ENCODE measurements at places on chromosomes 13 and 19. TPM values are rescaled to one million over a fixed set of nuclear protein-coding genes. Genes with fewer than 3 reads are reported as not detected.

GRCh38 chr19:35154525-35155406 is at the start of gene FXYD5:
TSS of gene FXYD5 (plus strand) at chr19:35154735. CDS start at chr19:35155551, 816 bp downstream.
- DNase-seq: no peak

GRCh38 chr19:48053856-48054255 is 10.0 kb upstream of the CABP5 start:
- DNase-seq: no peak

DNA sequence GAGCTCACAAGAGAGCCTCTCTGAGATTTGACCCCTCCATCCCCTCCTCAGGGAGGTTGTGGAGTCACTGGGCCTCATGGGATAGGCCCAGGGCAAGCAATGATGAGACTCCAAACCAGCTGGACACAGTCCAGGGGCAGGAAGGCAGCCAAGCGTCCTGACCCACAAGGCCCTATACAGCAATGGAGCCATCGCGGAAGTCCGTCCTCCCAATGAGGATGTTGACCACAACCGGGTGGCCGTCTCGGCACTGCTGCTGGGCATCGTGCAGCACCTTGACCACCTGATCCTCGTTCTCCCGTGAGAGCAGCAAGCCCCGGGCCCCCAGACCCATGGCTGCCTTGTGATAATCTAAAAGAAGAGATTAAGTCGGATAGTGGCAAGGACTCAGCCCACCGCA is 7.9 kb downstream of the SYDE1 start:
- DNase-seq: no peak

DNA sequence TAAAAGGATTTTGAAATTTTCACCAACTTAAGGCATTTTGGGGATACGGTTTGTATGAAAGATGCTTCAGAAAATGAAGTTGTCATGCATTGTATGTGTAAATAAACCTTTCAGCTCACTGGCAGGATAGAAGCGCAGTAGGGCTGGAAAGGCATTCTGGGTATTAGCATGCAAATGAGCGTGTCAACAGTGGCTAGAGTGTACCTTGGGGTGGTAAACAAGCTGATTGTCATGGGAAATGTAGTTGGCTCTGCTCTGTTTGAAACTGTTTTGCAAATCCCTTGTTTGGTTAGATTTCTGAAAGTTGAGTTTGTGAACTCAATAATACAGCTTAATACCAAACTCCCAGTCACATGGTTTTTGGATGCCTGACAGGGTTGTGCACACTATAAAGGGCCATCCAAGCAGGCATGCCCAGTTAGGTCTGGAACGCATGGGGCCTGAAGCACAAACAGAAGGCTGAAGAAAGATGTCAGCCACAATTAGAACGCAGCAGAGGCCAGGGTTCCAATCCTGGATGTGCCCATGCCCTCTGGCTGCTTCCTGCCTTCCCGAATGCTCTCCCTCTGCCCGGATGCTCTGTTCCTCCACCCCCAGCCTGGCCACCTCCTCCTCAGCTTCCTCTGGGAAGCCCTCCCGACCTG is 14.6 kb downstream of the GSX1 start:
- no peak for DNase-seq

GRCh38 chr13:100515410-100515800 is 73.2 kb downstream of the GGACT start:
- DNase-seq: no peak

- DNase-seq: no peak
Measured at GRCh38 chr19:43311706-43312105, 41.8 kb upstream of the CD177 start.

- DNase-seq: no peak
Measured at GRCh38 chr13:90098577-90098976, 1248.9 kb upstream of the MIR17HG start.

DNA sequence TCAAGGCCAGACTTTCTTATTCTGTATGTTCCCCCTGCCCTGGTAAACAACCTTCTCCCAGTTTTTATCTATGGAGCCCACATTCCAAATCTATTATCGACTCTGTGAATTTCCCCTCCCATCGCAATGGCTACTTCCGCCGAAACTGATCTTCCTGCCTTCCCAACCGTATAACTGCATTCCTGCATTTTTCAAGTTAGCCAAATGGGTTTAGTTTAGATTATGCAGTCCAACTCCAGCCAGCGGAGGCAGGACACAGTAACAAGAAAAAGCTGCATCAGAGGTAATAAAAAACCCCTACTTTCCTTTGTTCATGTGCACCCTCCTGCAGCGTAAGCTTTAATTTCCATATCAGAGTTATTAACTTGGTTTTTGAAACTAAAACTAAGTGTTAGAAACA is 112.2 kb upstream of the ZNF91 start:
- no peak for DNase-seq

DNA sequence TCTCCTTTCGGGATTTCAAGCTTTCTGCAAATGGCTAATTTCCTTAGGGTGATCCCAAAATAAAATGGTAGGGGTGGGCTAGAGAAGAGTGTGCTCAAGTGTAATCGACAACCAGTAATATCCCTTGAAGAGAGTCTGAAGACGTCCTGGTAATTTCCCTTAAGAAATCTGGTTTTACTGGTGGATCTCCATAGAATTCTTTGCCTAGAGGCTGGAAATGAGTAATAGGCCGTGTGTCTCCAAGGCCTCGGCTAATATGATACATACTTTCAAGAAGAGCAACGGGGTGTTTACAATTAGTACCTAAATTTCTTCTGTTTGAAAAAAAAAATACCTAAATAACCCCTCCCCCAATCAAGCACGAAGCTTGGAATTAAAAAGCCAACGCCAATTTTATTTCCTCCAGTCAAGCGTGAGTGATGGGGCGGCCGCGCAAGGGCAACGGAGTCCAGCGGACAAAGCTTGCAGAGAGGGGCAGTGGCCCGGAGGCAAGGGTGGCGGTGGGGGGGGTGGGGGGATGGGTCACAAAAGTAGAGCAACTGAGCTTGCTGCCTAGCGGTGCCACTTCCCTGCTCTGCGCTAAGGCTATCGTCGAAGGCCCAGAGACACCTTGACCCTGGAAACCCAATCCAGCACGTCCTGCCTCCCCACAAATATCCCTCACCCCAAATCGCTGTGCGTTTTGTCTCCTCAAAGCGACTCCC is 7.8 kb downstream of the SOX21 start:
- DNase-seq: peak; percentile 43

DNA sequence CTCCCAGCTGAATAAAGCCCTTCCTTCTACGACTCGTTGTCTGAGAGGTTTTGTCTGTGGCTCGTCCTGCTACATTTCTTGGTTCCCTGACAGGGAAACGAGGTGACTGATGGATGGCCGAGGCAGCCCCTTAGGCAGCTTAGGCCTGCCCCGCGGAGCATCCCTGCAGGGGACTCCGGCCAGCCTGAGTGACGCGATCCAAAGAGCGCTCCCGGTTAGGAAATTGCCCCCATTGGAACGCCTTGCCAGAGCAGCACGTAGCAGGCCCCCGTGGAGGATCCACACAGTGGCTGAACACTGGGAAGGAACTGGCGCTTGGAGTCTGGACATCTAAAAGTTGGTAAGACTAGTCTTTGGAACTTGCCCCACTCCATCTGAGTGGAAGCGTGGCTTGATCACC is 296.8 kb upstream of the SGCG start:
- DNase-seq: peak; percentile 26

DNA sequence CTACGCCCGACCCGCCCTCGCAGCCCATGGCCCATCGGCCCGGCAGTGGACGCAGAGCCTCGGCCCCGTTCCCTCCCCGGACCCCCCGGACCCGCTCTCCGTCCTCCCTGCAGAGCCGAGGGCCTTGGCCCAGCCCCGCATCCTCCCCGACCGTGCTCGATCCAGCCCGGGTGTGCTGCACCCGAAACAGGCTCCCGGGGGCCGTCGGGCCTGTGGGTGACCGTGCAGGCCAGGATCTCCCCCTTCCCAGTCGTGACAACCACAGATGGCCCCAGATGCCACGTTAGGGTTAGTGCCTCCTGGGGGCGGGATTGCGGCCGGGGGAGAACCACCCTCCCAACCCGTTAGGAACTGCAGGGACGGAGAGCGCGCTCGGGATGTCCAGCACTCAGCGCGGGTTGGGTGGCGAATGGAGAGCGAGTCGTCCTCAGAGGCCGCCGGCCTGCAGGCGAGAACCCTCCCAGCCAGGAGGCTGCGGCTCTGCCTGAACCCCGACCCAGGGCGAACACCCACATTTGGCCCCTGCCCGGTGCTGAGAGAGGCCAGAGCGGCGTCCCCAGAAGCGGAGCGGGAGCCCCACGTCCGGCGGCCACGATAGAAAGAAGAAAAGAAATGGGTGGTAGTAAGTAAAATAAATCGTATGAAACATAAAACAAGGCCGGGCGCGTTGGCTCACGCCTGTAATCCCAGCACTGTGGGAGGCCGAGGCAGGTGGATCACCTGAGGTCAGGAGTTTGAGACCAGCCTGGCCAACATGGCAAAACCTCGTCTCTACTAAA is 6.7 kb upstream of the MADCAM1 start:
- DNase-seq: no peak

DNA sequence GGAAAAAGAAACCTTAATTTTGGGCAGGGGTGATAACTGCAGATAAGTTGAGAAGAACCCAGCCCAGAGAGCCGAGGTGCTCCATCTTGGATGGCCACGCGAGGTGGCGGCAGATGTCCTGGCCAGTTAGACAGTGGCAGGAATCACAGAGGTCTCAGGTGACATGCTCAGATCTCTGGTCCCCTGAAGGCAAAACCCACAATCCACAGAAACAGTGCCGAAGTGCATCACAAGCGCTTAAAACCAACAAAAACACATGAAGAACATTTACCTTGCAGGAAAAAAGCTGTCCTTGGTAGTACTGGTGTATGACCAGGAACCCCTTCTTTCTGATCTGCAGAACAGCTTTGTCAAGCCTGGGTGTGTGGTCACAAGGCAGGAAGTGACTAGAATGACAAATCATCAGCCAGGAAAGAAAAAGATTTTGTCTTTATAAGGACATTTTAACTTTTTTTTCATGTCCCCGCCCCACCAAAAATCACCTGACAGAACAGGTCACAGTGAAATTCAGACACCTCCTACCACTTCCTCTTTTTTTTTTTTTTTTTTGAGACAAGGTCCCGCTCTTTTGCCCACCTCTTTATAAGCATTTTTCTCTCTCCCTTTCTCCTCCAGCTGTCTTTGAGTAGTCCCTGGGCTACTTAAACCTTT is at the start of gene LCP1:
TSS of gene LCP1 (minus strand) at position 338 of the 651 bp plus-strand sequence. CDS start 22,515 bp downstream, outside the sequence.
- DNase-seq: no peak

DNA sequence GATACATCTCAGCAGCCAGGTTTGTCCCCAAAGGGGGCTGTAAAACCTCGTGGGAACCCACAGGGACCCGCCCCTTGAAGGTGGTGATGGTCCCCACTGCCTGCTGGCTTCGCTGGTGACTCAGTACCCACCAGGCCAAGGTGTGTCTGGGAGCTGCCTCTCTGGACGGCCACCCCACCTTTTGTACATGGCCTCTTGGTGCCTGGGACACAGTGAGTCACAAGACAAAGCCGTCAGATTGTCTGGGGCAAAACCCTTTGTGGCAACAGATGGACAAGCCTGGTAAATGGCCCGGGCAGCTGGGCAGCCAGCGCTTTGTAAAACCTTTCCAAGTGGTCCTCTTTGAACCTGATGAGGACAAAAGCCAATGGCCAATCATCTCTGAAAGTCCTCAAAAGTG is 27.9 kb upstream of the KLF2 start:
- DNase-seq: no peak

- no peak for DNase-seq
Measured at GRCh38 chr19:41887711-41888382, 4.9 kb downstream of the ARHGEF1 start.

- DNase-seq: no peak
Measured at GRCh38 chr19:38904581-38905539, 5.1 kb downstream of the NFKBIB start.

DNA sequence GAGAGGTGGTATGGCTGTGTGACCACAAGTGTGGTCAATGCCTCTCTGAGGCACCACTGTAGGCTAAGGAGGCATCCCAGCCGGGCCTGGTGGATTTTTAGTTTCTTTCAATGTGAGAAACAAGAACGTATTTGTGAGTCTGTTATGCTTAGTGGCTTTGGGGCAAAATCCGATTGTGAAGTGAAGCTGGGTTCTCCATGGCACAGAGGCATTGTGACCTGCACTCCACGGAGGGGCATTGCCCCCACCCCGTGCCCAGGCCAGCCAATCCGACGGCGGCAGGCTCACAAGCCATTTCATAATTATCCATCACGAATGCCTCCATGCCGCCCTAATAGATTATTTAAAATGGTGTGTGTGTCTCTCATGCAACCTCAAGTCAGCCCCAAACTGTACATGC is 151.6 kb downstream of the ZNF536 start:
- no peak for DNase-seq

- peak; percentile 32 for DNase-seq
Measured at GRCh38 chr19:55703790-55704215, 28.8 kb downstream of the EPN1 start.

Gene PINLYP
- total RNA-seq: 11.7 TPM

Gene DENND1C
- not detected for total RNA-seq

Gene OR7G1
- not detected for total RNA-seq

Gene DPF1
- 35.5 TPM for total RNA-seq

Gene JUNB
- 9.6 TPM for total RNA-seq

Gene NCAN
- 13.8 TPM for total RNA-seq

Gene VSTM1
- not detected for total RNA-seq

Measured in neural crest cell (in vitro differentiated cells).